ENCODE measurements at places on chromosomes 7 and 10.
A peak's percentile ranks its signal among the peaks of the same experiment; 100 is the strongest.

DNA sequence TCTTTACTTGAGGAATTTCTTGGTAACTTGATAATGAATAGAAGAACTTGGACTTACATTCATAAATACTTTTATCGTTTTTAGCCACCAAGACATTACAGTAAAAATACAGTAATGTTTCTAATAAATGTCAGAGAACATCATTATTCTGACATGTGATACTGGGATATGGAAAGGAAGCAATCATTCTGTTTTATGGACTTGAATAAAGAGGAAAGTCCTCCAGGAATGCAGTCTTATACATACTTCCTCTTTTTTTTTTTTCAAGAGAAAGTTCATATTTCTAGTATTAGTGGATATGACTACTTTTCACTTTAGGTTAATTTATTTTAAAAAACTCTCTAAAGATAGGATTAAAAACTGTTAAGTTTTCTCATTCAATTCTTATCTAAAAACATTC, 220.0 kb upstream of the SEMA3C start:
- no peak for DNase-seq

DNA sequence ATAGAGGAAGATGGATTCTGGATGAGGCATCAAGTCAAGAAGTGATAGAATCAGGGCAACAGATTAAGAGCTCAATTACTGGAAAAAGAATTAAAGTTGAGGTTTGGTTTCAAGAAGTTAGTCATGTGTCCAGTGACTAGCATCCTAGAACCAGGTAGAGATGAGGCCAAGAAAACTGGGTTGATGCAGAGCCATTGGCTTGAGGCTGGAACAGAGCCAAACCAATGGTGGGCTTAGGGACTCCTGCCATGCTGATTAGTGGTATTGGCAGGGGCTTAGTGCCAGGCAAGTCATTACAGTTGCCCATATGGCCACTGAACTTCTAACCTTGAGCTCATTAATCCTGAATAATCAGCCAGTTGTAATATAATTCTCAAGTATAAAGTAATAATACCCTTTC, 18.5 kb downstream of the ZNF277 start:
- DNase-seq = no peak

DNA sequence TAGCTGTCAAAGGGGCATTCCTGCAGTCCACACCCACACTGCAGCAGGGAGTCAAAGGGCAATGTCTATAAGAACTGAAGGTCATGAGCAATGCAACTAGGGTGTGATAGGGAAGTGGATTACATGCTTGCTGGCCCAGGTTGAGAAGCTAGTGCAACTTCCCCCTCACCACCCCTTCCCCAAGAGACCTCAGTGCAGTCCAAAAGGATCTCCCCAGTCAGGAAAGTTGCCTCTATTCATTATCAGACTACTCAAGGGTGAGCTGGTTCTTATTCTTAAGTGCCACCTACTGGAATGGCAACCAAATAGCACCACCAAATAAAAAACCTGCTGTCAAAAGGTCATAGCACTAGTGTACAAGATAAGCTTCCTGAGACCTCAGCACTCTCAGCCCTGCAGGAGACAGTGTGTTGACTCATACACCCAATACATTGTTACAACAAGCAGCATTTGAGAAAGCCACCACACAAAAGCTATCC, 28.2 kb downstream of the MTERF1 start:
- no peak for DNase-seq

DNA sequence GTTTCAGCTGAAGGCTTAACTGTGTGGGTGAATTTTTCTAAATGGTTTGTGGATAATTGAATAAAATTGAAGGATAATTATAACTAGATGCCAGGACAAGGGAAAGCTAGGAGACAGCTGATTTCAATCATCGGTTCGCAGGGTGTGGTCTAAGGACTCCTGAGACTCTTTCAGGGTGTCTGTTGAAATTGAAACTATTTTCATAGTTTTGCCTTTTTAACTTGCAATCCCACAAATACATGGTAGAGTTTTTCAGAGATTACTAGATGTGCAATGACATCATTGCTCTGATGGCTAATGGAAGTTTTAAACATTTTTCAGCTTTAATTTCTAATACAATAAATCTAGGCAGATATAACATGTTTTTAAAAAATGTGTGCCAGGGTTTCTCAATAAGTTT, 18.5 kb downstream of the TRUB1 start:
- no peak for DNase-seq

DNA sequence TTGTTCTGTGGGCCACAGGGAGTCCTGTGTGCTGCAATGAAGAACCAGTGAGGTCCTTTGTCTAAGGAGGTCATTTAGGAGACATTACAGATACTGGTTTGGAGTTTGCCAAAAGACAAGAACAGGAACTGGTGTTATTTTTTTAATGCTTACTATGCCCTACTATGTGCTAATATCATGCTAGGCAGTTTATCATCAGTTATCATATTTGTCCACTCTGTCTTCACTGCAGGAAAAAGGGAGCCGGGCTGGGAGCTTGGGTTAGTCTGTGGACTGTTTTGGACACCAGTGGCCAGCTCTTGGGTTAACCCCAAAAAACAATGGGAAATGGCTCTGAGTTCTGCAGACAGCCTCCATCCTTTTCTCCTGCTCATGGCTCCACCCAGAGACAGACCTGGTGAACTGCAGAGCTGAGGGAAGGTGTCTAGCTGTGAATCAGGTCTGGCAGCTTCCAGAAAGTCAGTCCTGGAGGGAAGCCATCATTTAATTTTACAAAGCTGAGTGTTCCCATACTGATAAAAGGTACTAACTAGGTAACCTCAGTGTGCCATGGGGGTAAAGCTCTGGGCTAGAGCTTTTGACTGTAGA, 101.2 kb upstream of the ZNF746 start:
- DNase-seq = peak; percentile 9
